Activated naive CD4-positive, alpha-beta T cell treated with anti-CD3 and anti-CD28 coated beads for 36 hours (primary cell): ENCODE measurements at places on chromosomes 5 and 9. TPM values are rescaled to one million over a fixed set of nuclear protein-coding genes. Genes with fewer than 3 reads are reported as not detected.

- DNase-seq, result no peak
Measured at GRCh38 chr9:81477669-81478068, 211.7 kb downstream of the TLE1 start.

DNA sequence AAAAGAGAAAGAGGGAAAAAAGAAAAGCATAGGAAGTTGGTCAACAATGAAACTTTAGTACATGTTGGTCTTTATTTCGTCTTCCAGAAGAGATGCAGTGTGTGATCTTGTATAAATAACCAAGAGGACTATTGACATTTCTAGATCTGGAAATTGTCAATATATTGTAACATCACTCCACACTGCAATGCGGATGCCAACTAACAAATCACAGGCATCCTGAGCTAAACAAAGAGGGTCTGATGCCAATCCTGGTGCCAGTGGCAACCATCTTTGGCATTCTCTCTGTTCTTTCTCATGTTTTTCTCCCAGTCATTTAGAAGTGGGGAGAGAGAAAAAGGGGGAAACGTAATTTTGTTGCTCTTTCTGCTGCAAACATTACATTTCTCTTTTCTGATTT is 9.7 kb downstream of the NFIB start:
- no peak for DNase-seq

- DNase-seq, result no peak
Measured at GRCh38 chr9:72351538-72352453, 13.2 kb downstream of the ZFAND5 start.

DNA sequence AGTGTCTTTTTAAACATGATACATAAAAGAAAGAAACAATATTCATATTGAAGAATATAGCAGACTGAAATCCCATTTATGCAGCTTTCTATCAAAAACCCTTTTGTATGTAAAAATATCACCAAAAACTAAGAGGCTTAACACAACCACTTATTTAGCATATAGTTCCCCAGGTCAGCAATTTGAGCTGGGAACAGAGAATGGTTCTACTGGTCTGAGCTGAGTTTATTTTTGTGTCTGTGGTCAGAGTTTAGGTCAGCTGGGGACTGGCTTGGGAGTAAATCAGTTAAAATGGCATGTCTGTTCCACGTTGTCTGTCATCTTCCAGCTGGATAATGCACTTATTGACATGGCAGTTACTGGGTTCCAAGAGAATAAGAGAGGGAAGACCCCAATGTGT is 165.0 kb downstream of the TMEM232 start:
- no peak for DNase-seq

- DNase-seq, result peak; percentile 65
Measured at GRCh38 chr5:100430268-100431195, 104.6 kb upstream of the FAM174A start.

- no peak for DNase-seq
Measured at GRCh38 chr9:87742813-87743428, 17.0 kb downstream of the CTSL start.

GRCh38 chr5:107532169-107532878 is 138.4 kb downstream of the EFNA5 start:
- DNase-seq, result no peak

The SV2C gene
- not detected for total RNA-seq
